ENCODE measurements at places on chromosomes 6 and 20. TPM values are rescaled to one million over a fixed set of nuclear protein-coding genes. Genes with fewer than 3 reads are reported as not detected.
A peak's percentile ranks its signal among the peaks of the same experiment; 100 is the strongest.

TINAG gene
- not detected for total RNA-seq

CDH26 gene
- 0.49 TPM for total RNA-seq

COL9A1 gene
- total RNA-seq, result 8.7 TPM

CAGE1 gene
- total RNA-seq, result 0.09 TPM

HLA-DMA gene
- total RNA-seq, result 2.1 TPM

GRM1 gene
- 0.16 TPM for total RNA-seq

PDE10A gene
- total RNA-seq, result 13.0 TPM

F13A1 gene
- 0.25 TPM for total RNA-seq

GPX5 gene
- not detected for total RNA-seq

ELOVL4 gene
- total RNA-seq, result 3.6 TPM

TCF15 gene
- 0.90 TPM for total RNA-seq

DNA sequence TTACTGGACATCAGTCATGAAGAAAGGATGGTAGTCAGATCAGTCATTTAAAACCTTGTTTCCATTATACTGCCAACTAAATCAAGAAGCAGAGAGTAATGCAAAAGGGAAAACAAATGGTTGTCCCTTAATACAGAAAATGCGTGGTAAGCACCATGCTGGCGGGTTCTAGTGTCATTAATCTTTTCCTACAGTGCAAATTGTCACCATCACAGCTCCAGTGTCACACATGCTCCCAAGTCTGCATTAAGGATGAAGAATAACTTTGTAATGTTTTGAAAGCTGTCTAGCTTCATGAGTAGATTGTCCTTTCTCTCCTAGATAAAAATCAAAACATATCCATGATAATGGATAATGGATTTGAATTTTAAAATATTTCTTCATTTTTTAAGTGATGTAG lies 735.6 kb downstream of the EPHA7 start:
- DNase-seq, result no peak
- H3K27ac ChIP-seq, result no peak overlapping the region
- peaks cover 12% of the 10 kb centered on the region for H3K27me3 ChIP-seq
- H3K4me3 ChIP-seq, result no peak overlapping the region

GRCh38 chr6:117344444-117345291 lies 79.3 kb downstream of the VGLL2 start:
- H3K4me1 ChIP-seq, result no peaks in the 10 kb centered on the region
- peaks cover 27% of the 10 kb centered on the region for H3K27me3 ChIP-seq
- H3K4me3 ChIP-seq, result no peak overlapping the region
- no peak for DNase-seq

- H3K27ac ChIP-seq, result peak overlapping the region; percentile 16
- peaks cover 20% of the 10 kb centered on the region for H3K36me3 ChIP-seq
- DNase-seq, result no peak
- no peak overlapping the region for H3K4me3 ChIP-seq
- peaks cover 4% of the 10 kb centered on the region for H3K4me1 ChIP-seq
These were observed 27.3 kb downstream of the C6orf89 start for GRCh38 chr6:36913082-36913481.

DNA sequence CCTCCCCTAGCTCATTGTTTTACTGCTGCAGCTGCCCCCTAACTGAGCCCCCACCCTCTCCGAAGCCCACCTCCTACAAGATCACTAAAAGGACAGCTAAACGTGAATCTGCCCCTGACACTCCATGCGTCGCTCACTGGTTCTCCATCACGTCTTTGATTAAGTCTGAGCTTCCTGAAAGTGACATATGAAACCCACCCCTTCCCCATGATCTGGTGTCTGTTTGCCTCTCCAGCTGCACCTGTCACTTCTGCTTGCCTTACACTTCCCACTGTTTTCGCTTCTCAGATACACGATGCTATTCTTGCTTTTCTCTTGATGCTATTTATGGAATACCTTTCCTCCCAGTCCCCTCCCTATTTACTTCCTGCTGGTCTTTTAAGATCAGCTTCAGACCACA lies 8.0 kb upstream of the PERP start:
- H3K4me3 ChIP-seq, result no peak overlapping the region
- peaks cover 19% of the 10 kb centered on the region for H3K27me3 ChIP-seq
- DNase-seq, result no peak
- H3K36me3 ChIP-seq, result no peaks in the 10 kb centered on the region
- H3K27ac ChIP-seq, result no peak overlapping the region

DNA sequence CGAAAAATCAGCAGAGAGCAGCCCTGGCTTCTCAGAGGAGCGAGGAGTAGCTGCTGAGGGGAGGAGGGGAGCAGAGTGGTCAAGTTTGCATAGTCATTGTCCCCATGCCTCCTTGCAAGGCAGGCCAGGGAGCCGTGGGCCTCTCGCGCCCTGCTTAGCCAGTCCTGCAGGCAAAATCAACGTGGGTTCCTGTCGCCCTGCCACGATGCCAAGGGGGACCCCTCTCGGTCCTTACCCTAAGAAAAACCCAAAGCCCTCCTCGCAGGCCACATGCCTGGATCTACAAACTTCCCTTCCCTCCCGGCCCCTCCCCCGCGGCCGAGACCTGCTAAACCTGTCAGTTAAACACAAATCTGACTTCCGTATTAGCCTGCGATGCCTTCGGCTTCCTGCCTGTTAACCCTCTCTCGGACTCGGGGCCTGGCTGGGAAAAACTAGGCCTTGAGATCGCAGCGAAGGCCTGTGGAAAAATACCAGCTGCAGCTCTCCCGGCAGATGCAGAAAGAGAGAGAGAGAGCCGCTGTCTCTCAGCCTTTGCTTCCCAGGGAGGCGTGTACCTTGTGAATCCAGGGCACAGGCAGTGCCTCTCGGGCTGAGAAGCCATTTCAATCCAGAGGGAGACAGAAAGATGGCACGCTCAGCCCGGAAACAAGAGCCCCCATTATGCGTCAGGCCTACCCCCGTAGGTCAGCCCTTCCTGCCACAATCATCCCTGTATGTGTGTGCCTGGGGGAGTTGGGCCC lies 968 bp upstream of the ZMYND8 start:
- peaks cover 76% of the 10 kb centered on the region for H3K4me1 ChIP-seq
- H3K27ac ChIP-seq, result no peak overlapping the region
- DNase-seq, result peak; percentile 47
- no peaks in the 10 kb centered on the region for H3K36me3 ChIP-seq
- peak overlapping the region; percentile 47 for H3K4me3 ChIP-seq

DNA sequence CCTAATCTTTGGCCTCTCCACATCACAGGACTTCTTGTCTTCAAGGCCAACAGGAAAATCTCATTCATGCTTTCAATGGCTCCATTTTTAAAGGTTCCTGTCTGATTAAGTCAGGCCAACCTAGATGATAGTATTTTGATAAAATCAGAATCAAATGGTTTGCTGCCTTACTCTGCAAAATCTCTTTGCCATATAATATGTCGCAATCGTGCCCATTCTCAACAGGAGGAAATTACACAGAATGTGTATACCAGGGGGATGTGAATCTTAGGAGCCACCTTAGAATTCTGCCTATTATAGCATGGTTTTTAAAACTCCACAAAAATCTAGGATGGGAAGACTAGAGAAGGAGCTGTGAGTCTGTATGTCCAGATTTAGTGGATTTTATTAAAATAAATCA lies 612.9 kb upstream of the MAN1A1 start:
- H3K36me3 ChIP-seq, result no peaks in the 10 kb centered on the region
- no peaks in the 10 kb centered on the region for H3K27me3 ChIP-seq
- H3K4me1 ChIP-seq, result peaks cover 8% of the 10 kb centered on the region
- DNase-seq, result no peak

DNA sequence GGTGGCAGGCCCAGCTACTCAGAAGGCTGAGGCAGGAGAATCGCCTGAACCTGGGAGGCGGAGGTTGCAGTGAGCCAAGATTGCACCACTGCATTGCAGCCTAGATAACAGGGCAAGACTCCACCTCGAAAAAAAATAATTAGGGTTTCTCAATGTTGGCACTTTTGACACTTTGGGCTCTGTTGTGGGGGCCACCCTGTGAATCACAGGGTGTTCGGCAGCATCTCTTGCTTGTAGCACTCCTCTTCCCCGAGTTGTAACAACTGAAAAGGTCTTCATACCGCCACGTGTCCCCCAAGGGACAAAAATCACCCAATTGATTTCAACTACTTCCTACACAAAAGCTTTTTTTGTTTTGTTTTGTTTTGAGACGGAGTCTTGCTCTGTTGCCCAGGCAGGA lies 53.2 kb upstream of the NFATC2 start:
- H3K27me3 ChIP-seq, result no peaks in the 10 kb centered on the region
- DNase-seq, result no peak
- no peak overlapping the region for H3K4me3 ChIP-seq
- no peak overlapping the region for H3K27ac ChIP-seq
- H3K36me3 ChIP-seq, result peaks cover 16% of the 10 kb centered on the region
- H3K4me1 ChIP-seq, result peaks cover 39% of the 10 kb centered on the region

GRCh38 chr20:25275813-25276532 lies 28.1 kb downstream of the PYGB start:
- no peak for DNase-seq
- no peak overlapping the region for H3K27ac ChIP-seq
- H3K36me3 ChIP-seq, result peaks cover 20% of the 10 kb centered on the region
- H3K4me1 ChIP-seq, result no peaks in the 10 kb centered on the region
- H3K4me3 ChIP-seq, result no peak overlapping the region
- H3K27me3 ChIP-seq, result no peaks in the 10 kb centered on the region

- DNase-seq, result no peak
- H3K27me3 ChIP-seq, result peaks cover 1% of the 10 kb centered on the region
- H3K36me3 ChIP-seq, result no peaks in the 10 kb centered on the region
These were observed 42.5 kb upstream of the CD83 start for GRCh38 chr6:14075095-14075503.

GRCh38 chr6:133947302-133947900 lies 5.6 kb upstream of the TBPL1 start:
- H3K27me3 ChIP-seq, result peaks cover 32% of the 10 kb centered on the region
- H3K4me3 ChIP-seq, result no peak overlapping the region
- no peak for DNase-seq
- H3K27ac ChIP-seq, result no peak overlapping the region
- H3K4me1 ChIP-seq, result peaks cover 6% of the 10 kb centered on the region

GRCh38 chr20:24620937-24621519 lies 151.6 kb downstream of the SYNDIG1 start:
- no peaks in the 10 kb centered on the region for H3K36me3 ChIP-seq
- H3K27ac ChIP-seq, result no peak overlapping the region
- no peaks in the 10 kb centered on the region for H3K4me1 ChIP-seq
- H3K4me3 ChIP-seq, result no peak overlapping the region
- H3K27me3 ChIP-seq, result peaks cover 1% of the 10 kb centered on the region

GRCh38 chr20:2145376-2145775 lies 43.7 kb downstream of the STK35 start:
- DNase-seq, result no peak
- H3K27me3 ChIP-seq, result no peaks in the 10 kb centered on the region
- H3K4me1 ChIP-seq, result no peaks in the 10 kb centered on the region
- no peak overlapping the region for H3K27ac ChIP-seq

DNA sequence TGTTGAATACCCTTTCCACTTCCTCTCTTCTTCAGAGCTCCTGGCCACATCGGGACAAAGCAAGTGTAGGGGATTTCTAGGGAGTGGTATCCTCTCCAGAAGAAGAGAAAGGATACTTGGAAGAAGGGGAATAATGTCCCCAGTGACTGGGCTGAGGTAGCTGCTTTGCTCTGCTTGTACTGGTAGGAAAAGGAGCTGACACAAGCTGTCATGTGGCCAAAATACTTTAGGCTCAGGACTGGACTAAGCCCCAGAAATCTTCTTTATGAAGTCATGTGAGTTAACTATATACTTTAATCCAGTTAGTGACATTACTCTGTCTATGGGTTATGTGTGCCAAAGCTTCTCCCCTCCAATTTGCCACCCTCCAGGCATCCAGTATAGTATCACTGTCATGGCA lies 40.5 kb downstream of the AKIRIN2 start:
- H3K4me1 ChIP-seq, result peaks cover 6% of the 10 kb centered on the region
- no peak overlapping the region for H3K4me3 ChIP-seq
- DNase-seq, result no peak

- no peak for DNase-seq
- no peak overlapping the region for H3K27ac ChIP-seq
- no peaks in the 10 kb centered on the region for H3K27me3 ChIP-seq
- H3K4me1 ChIP-seq, result peaks cover 26% of the 10 kb centered on the region
- no peaks in the 10 kb centered on the region for H3K36me3 ChIP-seq
These were observed 107.0 kb downstream of the JARID2 start for GRCh38 chr6:15352845-15353244.

DNA sequence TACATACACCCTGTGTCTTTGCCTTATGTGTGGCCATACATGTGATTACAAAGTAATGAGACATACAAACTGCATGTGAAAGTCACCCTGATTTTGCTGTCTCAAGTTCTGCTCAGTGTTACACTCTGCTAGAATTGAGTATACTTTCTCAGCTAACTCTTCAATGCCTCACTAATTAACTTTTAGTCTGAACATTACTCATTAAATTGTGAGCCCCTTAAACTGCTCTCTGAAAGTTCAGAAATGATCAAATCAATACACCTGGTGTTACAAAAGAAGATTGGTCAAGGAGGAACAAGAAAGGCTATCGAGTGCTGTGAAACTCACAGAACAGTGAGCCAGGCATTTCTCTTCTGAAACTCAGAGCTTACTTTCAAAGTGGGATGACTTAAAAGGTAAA lies 71.3 kb downstream of the MKKS start:
- no peak overlapping the region for H3K27ac ChIP-seq
- H3K4me1 ChIP-seq, result peaks cover 2% of the 10 kb centered on the region
- no peaks in the 10 kb centered on the region for H3K36me3 ChIP-seq
- H3K27me3 ChIP-seq, result peaks cover 44% of the 10 kb centered on the region
- no peak overlapping the region for H3K4me3 ChIP-seq

DNA sequence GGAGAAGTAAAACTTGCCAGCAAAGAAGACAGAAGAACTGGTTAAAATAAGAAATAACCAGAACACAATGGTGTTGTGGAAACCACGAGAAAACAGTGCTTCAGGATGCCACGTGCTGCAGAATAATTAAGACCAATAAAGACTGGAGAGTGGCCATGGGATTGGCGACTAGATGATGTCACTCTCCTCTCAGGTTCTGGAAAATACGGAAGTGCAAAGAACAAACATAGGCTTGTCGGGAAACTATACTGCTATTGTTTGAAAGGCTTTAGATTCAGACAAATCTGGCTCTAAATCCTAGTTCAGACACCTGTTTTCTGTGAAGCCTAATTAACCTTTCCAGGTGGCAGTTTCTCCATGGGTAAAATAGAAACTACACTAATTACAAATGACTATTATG lies 138.4 kb upstream of the STXBP5 start:
- no peak overlapping the region for H3K27ac ChIP-seq
- no peaks in the 10 kb centered on the region for H3K27me3 ChIP-seq
- peaks cover 2% of the 10 kb centered on the region for H3K36me3 ChIP-seq
- DNase-seq, result no peak
- H3K4me1 ChIP-seq, result no peaks in the 10 kb centered on the region
